Stimulated activated CD4-positive, alpha-beta T cell treated with anti-CD3 and anti-CD28 coated beads, Interleukin-15, amount 100 ng/mL, for 24 hours (primary cell): ENCODE measurements at places on chromosomes 11 and 22.

DNA sequence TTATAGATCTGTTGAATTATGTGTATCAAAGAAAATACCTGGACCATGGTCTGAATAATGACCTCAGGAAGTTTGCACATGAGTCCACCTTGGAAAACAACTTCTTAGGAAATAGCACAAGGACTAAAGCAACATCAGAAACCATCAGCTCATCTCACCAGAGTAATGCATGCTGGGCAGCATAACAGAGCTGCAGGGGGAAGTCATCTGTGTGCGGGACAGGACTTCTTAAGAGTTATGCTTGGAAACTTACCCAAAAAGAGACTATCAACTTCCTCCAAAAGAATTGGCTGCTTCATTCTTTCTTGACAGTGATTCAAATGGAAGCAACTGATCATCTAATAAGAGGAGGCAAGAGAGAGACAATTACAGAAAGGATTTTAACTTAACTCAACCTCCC, 2.5 kb downstream of the OR56B4 start:
- no peak for DNase-seq

- no peak for DNase-seq
Measured at GRCh38 chr11:120880498-120881175, 143.3 kb upstream of the TBCEL start.

GRCh38 chr11:96388891-96389719, 607 bp downstream of the CCDC82 start:
- no peak for DNase-seq

DNA sequence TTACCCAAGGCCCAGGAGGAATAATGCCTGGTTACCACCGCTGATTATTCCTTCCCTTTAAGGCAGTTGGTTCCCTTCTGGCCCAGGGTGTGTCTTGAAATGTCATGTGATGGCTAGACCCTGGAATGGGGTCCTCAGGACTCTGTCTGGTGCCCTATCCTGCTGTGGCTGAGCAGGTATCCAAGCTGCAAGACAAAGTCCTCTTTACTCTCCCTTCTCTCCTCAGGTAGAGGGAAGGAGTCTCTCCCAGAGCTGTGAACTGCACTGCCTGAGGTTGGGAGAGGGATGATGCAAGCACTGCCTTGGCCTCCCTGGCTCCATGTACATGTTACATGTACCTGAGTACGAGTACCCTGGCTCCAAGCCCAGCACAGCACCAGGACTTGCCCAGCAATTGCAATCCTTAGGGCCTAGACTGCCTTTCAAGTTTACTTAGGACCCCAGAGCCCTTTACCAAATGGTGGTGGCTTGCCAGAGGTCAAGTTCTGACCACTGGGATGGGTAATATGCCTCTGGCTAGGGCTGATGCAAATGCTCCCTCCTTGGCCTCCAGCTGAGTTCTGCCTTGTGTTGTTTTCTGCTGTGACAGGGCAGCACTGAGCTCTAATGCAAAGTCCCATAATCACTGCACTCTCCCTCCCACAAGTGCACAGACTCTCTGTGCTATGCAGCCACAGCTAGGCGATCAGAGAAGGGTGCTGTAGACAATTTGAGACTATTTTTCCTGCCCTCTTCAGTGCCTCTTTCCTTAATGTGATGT, 20.7 kb upstream of the AQP11 start:
- DNase-seq: no peak

DNA sequence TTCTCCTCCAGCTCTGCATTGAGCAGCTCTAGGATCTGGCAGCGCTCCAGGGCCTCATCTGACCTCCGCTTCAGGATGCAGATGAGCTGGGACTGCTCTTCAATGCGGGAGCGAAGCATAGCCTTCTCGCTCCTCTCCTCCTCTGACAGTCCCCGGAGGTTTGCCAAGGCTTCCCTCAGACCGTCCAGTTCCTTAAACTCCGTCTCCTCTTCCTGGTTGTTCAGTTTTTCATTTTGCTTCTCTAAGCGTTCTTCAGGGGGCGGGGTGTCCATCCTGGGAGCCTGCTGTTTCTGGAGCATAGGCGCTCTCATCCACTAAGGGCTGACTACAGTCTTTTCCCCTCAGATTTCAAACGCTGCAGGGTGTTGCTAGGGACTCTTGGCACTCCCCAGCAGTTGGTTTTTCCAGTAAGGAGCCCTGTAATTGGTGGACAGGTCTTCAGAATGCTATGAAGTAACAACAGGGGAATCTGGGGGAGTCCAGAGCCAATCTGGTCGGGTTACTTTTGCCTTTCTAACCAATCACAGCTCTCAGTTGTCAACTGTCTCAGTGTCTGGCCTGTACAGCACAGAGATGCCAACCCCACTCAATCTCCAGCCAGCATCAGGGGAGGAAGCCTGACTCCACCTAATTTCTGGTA, at the start of gene CCDC89:
TSS of gene CCDC89 (minus strand) at position 376 of the 640 bp plus-strand sequence. CDS start at position 311, 65 bp downstream.
- no peak for DNase-seq

DNA sequence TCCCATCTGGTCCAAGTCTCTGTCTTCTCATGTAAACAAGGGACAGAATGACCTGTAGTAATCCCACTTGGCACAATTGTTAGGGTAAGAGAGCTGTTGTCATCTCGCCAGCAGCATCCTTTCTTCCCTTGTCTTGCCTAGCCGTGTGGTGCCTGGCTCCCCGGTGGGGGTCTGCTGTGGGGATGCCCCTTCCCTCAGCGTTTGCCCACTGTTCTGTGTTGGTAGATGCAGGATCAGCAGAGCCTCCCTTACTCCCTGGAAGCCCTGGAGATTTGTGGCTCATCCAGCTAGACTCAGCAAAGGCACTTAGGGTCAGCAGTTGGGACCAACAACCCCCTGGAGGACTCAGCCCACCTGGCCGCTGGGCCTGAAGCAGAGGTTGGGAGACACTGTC, 13.0 kb downstream of the ACO2 start:
- no peak for DNase-seq

GRCh38 chr11:67640758-67641337, 1.3 kb upstream of the TBX10 start:
- DNase-seq: no peak

DNA sequence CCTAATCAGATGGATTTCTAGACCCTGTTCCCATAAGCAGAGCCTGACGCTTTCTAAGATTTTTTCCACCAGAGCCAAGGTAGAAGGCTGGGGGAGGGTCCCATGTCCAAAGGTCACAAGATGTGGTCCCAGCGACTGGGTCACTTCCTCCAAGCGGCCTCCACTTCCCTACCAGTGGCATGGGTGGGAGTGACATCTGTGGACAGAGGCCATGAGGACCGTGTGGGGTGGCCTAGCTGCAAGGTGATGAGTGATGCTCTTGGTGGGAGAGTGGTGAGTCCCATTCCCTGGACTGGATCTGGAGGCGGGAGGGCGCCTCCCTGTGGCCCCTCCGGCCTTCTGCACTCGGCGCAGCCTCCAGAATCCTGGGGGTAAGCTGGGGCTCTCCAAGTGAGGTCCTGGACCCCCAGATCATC, 32.4 kb upstream of the PRR5 start:
- DNase-seq: no peak

DNA sequence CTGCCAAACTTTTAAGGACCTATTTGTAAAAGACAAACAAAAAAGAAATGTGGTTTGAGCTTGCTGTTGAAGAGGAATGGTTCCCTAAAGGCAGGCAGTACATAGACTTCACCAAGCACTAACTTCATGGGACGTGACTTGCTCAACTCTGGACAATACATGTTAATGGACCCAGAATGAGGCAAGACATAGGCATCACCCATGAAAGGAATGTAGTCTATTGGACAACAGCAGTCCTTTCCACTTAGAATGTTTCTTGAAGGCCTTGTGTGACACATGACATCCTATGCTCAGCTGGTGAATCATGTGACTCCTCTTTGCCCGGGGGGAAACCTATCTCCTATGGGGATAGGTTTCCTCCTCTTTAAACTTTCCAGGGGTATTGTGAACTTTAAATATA, 246.4 kb upstream of the BLID start:
- DNase-seq: no peak

- DNase-seq: no peak
Measured at GRCh38 chr11:47242596-47243192, 5.9 kb downstream of the ACP2 start.

DNA sequence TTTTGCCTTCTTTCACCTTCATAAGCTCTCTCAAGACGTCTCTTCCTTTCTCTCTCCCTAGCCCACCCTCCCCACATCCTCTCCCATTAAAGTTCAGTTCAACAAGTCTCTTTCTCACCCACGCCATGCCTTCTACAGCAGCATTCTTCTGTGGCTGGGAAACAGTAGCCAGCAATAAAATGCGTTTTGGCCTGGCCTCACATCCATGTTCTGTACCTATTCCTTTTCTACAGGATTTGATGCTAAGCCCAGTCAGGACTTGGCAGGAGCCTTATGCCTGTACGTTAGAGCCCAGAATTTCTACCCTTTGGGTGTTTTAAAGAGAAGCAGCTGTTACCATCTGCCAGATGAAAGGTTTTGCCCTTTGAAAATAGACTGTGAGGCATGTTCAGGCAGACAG, 7.1 kb upstream of the CD44 start:
- DNase-seq: no peak

- DNase-seq: no peak
Measured at GRCh38 chr22:40040927-40041326, 46.2 kb downstream of the FAM83F start.

DNA sequence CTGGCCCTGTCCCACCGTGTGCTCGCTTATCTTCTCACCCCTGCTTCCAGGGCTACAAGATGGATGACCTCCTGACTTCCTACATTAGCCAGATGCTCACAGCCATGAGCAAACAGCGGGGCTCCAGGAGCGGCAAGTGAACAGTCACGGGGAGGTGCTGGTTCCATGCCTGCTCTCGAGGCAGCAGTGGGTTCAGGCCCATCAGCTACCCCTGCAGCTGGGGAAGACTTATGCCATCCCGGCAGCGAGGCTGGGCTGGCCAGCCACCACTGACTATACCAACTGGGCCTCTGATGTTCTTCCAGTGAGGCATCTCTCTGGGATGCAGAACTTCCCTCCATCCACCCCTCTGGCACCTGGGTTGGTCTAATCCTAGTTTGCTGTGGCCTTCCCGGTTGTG, 86.5 kb downstream of the MYO7A start:
- DNase-seq: no peak

GRCh38 chr11:10461276-10461790, 6.3 kb downstream of the AMPD3 start:
- no peak for DNase-seq

- peak; percentile 71 for DNase-seq
Measured at GRCh38 chr11:65487467-65488272, 11.2 kb upstream of the MALAT1 start.

DNA sequence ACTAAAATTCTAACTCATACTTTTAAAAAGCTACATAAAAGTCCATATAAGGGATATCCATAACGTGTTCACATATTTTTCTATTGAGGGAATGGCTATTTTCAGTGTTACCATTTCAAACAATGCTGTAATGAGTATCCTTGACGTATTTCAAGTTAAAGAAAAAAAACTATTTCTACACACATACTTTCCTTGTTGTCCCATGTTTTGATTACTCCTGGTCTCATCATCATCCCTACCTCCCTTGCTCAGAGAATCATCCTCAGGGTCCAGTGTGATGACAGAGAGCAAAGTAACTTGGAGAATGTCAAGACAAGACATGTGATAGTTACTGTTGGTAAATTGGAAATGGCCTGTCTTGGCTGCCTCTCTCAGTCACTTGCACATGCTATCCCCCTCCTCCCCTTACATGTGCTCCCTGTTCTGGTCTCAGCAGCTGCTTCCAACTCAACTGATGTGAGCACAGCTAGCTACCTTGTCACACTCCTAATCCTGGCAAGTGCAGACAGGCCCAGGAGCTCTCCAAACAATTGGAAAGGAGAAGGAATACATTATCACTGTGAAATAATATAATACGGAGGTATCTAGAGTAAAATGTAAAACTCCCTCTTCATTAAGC, 21.8 kb downstream of the NUMA1 start:
- no peak for DNase-seq

DNA sequence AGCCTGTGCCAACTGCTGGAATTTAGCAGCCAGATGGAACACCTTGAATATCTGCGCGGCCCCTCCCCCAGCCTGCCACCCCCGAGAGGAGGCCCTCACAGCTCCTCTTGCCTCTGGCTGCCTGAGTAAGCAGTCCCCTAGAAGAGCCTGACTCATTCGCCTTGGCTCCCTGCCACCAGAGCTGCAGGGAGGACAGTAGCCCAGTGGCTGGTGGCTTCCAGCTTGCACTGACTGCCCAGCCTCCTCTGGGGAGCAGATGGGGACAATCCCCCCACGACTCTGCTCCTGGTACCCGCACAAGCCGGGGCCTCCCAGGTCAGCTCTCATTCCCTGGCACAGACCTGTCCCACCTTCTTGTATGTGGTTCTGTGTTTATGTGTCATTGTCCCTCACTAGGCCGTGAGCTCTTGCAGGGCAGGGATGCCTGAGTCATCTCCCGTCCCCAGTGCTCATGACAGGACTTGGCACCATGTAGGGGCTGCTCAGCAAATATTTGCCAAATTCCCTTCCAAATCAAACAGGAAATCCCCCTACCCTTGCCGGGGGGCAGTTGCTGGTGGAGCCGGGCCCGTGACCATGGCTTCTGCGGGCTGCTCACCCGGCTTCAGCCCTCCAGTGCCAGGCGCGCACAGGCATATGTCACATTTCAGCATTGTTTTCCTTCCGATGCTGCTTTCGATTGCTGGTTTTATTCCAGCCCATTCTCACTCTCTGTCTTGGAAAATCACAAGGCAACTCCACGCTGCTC, 43.6 kb downstream of the CACNG2 start:
- DNase-seq: peak; percentile 65

DNA sequence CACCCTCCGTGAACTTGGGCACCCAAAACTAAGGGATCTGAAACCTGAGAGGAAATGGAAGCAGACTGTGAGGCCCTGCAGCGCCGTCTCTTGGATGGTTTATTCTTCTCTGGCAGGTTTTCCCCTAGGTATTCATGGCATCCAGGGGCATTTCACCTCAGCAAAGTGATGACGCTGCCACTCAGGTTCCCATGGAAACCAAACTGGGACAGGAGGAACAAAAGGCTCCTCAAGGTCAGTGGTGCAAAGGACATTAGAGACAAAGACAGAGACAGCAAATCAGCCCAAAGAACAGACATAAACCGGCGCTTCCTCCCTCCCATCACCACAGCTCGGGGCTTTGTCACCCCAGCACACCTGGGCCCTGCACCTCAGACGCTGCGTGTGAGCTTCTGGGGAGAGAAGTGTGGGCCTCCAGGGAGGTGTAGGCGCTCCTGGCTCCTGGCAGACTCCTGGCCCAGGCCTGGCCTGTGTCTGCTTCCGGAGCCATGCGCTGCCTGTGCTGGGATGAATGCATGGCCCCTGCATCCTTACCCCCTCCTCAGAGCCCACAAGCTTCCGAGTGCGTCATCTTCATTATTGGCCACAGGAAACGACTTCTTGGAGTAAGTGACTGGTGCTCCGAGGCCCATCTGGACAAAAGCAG, 5.9 kb downstream of the TP53AIP1 start:
- DNase-seq: no peak

DNA sequence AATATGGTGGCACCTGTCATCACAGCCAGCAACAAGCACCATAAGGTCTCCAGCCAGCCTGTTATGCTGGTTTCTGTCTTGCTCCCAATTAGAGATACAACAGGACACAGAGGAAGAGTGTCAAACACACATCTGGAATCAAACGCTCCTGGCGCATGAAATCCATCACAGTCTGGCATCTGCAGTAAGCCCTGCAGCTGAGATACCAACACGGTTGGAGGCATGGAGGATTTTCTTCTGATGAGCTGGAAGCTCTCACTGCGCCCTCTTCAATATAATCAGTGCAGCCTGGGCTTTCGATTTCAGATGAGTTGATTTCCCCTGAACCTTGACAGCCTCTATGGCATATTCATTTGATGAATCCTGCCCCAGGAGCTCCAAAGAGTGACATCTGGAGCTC, 27.8 kb upstream of the CARS1 start:
- no peak for DNase-seq
